ENCODE measurements at places on chromosomes 5 and 9.

DNA sequence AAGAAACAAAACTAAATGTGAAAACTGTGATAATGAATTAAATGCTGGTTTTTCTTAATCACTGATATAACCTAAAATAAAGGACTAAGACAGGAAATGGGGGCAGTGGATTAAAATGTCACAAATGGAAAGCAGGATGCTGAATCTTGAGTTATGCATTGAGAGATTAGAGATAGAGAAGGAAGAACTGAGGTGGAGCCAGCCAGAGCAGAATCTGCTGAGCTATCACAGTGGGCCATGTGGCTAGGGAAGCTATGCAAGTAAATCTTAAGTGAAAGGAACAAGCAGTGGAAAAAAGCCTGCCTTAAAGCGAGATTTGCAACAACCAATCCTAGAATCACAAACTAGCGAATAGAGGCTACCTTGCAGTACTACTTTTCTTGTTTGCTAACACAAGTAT, 188.5 kb upstream of the RASA1 start:
- no peak for DNase-seq

- peak; percentile 98 for DNase-seq
These were observed 680 bp downstream of the GPX8 start for GRCh38 chr5:55160493-55161209.

- no peak for DNase-seq
These were observed 54.0 kb downstream of the AOPEP start for GRCh38 chr9:94780516-94780950.

GRCh38 chr5:161189452-161189851, 337.4 kb upstream of the ATP10B start:
- no peak for DNase-seq

DNA sequence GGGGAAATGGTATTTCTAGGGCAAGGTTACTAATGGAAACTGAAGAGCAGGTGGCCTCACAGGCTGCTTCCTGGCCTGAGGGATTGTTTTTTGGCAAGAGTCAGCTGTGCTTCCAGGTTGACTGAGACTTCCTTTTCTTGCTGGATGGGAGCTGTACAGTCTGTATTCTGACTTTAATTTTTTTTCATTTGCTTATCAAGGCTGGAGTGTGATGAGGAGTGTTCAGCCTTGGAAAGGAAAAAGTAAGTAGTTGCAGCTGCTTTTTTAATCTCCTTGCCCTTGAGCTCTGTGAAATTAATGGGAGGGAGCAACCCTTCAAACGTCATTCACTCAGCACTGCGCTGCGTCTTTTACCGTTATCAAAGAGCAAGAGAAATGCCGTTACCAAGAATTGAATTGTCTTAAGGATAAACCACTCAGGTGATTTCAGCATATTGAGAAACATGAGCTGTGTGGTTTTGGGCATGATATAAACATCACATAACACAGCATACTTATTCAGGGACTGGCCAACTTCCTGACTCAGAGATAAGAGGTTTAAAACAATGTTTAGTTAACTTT, 47.6 kb downstream of the AQP7 start:
- DNase-seq = no peak

DNA sequence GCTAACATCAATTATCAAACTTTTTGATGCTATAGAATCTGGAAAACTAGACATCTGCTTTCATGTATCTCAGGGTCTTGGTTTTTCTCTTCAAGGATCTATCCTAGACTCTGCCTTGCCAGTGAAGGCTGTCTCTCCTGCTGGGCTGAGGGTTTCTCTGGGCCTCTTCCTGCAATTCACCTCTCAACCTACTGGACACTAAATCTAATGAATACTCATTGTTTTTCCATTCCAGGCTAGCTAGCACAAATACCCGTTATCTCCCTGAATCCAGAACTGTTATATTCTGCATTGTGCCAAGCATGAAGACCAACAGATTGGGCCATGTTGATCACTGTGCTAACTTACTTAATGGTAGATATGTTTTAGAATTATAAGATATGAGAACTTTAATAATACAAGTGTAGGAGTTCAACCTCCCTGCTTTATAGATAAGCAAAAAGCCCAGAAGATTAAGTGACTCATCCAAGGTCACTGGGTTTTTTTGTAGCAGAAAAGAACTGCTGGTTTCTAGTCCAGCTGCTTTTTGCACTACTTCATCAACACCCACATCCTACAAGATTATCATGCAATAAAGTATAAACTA, 56.5 kb upstream of the RNF38 start:
- DNase-seq = no peak

DNA sequence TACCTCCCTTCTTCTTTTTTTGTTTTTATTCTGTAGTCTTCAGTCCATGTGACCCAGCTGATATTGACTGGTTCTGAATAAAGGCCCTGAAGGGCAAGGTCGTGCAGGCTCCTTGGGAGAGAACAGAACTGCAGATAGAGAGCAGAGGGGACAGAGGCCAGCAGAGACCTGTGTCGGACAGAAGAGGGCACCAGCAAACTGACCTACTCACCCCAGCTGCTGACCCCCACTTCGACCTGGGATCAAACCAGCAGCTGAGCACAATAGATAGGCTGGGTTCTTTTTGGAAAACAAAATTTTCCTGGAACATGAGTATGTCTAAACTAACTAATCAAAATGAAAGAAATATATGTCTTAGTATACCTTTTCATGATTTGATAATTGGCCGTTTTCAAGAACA, 695.1 kb downstream of the NR2F1-AS1 start:
- no peak for DNase-seq

- peak; percentile 89 for DNase-seq
These were observed 5.0 kb upstream of the SLC34A1 start for GRCh38 chr5:177378884-177379883.

DNA sequence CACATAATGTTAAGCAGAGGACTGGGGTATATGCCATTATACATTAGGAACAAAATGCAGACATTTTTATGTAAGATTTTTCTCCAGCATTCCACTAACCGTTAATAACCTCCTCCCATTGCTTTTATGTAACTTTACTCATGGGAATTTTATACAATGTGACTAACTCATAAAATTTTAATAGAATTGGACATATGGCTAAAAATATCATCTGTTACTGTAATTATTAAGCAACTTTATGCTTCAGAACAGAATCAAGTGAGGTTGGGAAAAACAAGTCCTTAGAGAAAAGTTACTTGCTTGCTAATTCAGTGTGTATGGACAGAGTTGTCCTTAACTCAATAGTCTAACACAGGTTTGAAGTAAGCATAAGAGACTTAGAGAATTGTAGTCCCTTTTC, 54.8 kb upstream of the PCSK1 start:
- DNase-seq = peak; percentile 27

Measured in fibroblast of skin of right biceps (primary cell).